ENCODE measurements at places on chromosomes 5 and 9. TPM values are rescaled to one million over a fixed set of nuclear protein-coding genes. Genes with fewer than 3 reads are reported as not detected.

DNA sequence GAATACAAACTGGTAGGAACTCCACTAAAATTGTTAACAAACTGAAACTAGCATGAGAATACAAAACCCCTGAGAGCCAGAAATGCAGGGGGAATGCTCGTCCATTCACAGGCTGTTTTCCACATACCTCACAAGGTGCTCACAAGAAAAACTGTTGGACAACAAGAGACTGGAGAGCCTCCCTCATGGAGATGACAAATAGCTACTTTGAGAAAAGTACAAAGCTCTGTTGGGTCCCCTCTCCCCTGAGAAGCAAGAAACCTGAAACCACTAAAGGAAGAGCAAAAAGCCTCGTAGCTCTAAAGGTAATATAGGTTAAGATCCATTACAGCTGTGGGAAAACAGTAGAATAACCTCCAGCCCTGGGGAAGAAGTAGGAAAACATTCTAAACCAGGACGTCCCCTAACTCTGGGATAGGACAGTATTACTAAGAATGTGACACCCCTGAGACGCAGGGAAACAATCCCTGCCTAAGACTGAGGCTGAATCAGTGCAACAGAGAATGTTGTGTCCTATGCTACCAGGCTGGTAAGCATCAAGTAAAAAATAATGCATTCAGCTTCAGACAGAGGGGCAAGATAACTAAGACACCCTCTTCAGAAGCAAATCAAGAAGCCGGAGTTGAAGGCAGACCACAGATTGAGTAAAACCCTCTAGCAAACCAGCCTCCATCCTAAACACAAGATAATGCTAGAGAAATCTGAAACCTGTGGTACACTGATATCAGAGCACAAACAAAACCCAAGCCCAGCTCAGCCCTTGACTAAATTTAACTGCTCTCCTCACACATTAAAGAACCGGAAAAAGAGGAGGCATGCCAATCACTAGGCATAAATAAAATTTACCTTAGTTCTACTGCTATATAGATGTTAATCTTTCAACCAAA, 160.2 kb downstream of the SSBP2 start:
- H3K27ac ChIP-seq, result no peak overlapping the region
- no peak overlapping the region for H3K4me3 ChIP-seq
- H3K27me3 ChIP-seq, result no peaks in the 10 kb centered on the region
- H3K4me1 ChIP-seq, result no peaks in the 10 kb centered on the region
- DNase-seq, result no peak

The C9orf50 gene
- not detected for total RNA-seq

The MEGF9 gene
- total RNA-seq, result 27.2 TPM

The FBXL17 gene
- 31.3 TPM for total RNA-seq

The GLRA1 gene
- not detected for total RNA-seq

- DNase-seq, result no peak
- H3K4me3 ChIP-seq, result no peak overlapping the region
- no peak overlapping the region for H3K27ac ChIP-seq
These were observed 27.2 kb downstream of the PTPDC1 start for GRCh38 chr9:94111446-94111845.

GRCh38 chr9:96169484-96169883, 132.5 kb downstream of the HSD17B3 start:
- no peak overlapping the region for H3K4me3 ChIP-seq
- DNase-seq, result no peak
- H3K27me3 ChIP-seq, result no peaks in the 10 kb centered on the region

DNA sequence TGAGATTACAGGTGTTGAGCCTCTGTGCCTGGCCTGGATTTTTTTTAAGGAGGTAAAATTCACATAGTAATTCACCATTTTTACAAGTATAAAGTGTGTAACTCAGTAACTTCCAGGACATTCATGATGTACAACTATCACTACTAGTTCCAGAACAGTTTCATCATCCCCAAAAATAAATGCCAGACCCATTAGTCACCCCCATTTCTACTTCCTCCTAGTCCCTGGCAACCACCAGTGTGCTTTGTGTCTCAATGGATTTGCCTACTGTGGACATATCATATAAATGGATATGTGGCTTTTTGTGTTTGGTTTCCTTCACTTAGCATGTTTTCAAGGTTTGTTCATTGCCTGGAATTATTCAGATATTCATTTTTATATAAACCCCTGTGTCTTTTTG, 72.5 kb upstream of the PANK3 start:
- no peaks in the 10 kb centered on the region for H3K27me3 ChIP-seq
- H3K4me1 ChIP-seq, result peaks cover under 1% of the 10 kb centered on the region
- H3K36me3 ChIP-seq, result no peaks in the 10 kb centered on the region
- H3K27ac ChIP-seq, result peak overlapping the region; percentile 48

DNA sequence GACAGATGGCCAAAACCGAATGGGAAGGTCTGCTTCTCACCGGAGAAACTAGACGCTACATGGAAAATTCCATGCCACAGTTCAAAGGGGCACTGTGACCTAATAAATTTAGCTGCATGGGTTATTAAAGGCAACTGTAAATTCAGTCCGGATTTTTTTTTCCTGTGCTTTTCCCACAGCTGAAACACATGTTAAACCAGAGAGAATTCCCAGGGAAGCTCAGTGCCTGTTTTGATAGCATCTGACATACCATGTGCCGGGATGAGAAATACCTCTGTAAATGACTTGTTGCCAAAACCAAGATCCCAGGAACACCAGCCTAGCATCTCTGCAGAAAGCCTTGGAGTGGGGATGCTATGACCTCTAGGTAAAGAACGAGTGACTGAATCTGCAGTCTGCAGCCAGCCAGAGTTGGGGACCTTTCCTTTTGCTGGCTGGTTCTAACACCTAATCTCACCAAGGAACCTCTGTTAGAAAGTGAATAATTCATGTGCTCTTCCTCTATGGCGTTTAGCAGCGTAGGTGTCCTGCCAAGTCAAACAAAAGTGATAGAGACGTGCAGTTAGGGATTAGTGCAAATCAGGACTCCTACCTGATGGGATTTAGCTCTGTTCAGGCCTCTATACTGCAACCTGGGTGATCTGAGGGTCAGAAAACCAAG, 77.9 kb downstream of the SLIT3 start:
- no peak for DNase-seq
- no peaks in the 10 kb centered on the region for H3K4me1 ChIP-seq
- H3K4me3 ChIP-seq, result no peak overlapping the region
- no peak overlapping the region for H3K27ac ChIP-seq

DNA sequence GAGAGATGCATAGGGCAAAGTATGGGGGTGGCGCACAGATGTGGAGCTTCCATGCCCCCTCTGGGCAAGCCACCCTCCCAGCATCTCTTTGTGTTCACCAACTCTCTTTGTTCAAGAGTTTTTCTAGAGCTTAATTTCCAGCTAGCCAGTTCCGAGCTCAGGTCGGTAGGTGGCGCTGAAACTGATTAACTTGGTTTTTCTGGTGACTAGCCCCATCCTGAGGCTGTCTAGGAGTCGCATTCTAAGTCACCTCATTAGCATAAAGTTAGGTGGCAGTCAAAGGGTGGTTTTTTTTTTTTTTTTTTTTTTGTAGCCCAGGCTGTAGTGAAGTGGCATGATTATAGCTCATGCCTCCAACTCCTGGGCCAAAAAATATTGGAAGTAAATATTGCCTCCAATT, 476.4 kb downstream of the KDM4C start:
- H3K27ac ChIP-seq, result no peak overlapping the region
- no peak overlapping the region for H3K4me3 ChIP-seq
- no peaks in the 10 kb centered on the region for H3K36me3 ChIP-seq

DNA sequence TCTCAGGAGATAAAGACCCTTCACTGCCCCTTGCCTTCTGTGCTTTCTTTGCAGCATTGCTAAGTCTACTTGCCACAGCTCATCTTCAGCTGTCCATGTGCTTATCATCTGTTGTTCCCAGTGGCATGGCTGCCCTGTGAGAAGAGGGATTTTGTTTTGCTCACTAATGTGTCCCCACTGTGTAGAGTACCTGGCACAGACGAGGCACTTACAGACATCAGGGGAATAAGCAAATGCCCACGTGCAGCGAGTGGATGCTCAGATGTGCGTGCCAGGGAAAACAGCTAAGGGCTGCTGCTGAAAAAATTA, 31.0 kb downstream of the DAP start:
- no peak overlapping the region for H3K4me3 ChIP-seq
- no peaks in the 10 kb centered on the region for H3K36me3 ChIP-seq
- no peak overlapping the region for H3K27ac ChIP-seq
- no peaks in the 10 kb centered on the region for H3K4me1 ChIP-seq

GRCh38 chr9:86753836-86754235, 193.5 kb downstream of the GAS1 start:
- H3K27me3 ChIP-seq, result no peaks in the 10 kb centered on the region
- no peaks in the 10 kb centered on the region for H3K4me1 ChIP-seq
- no peaks in the 10 kb centered on the region for H3K36me3 ChIP-seq
- H3K4me3 ChIP-seq, result no peak overlapping the region
- H3K27ac ChIP-seq, result no peak overlapping the region
- no peak for DNase-seq

The PIP5K1B gene
- 0.80 TPM for total RNA-seq
